ENCODE measurements at places on chromosomes 12 and 14.
A peak's percentile ranks its signal among the peaks of the same experiment; 100 is the strongest.

- DNase-seq = no peak
These were observed 18.3 kb downstream of the SLC38A2 start for GRCh38 chr12:46354111-46354801.

GRCh38 chr12:79935624-79936345 is 888 bp upstream of the PPP1R12A start:
- DNase-seq = peak; percentile 68

GRCh38 chr12:117134721-117135120 is 35.5 kb upstream of the TESC start:
- no peak for DNase-seq

GRCh38 chr14:81801921-81802320 is 268.3 kb upstream of the SEL1L start:
- DNase-seq = no peak

DNA sequence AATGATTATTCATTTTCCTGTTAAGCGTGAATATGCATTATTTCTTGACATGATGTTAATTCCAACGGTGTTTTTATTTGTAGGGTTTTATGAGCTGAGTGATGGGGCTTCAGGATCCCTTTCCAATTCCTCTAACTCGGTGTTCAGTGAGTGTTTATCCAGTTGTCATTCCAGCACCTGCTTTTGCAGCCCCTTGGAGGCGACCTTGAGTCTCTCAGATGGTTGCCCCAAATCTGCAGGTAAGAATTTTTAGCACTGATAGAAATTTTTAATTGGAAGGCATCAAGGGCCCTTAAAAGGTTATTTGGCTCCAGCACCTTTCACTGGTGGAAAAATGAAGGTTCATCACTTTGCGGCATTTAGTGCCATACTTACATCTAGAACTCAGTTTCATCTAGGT is 3.7 kb downstream of the DACT1 start:
- DNase-seq = no peak

DNA sequence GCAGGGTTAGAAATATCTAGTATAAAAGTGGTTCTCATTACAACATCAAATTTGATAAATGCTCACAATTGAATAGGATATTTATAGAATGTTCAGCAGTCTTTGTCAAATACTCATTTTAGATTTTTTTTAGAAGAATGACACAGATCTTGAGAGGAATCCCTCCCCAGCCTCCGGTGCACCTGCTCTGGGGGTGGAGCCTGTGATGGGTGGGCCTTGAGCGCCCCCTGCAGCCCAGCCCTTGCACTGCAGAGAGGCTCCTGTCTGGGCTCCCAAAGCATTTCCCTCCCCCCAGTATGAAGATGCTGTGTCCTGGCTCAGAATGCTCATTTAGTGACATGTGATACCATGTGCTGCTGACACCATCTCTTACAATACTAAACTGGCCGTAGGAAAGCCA is 792.3 kb downstream of the TMEM121 start:
- DNase-seq = no peak

GRCh38 chr12:132437943-132438700 is 51.8 kb upstream of the FBRSL1 start:
- no peak for DNase-seq

All from RKO (cell line).